ENCODE measurements at places on chromosomes 12 and 14.

DNA sequence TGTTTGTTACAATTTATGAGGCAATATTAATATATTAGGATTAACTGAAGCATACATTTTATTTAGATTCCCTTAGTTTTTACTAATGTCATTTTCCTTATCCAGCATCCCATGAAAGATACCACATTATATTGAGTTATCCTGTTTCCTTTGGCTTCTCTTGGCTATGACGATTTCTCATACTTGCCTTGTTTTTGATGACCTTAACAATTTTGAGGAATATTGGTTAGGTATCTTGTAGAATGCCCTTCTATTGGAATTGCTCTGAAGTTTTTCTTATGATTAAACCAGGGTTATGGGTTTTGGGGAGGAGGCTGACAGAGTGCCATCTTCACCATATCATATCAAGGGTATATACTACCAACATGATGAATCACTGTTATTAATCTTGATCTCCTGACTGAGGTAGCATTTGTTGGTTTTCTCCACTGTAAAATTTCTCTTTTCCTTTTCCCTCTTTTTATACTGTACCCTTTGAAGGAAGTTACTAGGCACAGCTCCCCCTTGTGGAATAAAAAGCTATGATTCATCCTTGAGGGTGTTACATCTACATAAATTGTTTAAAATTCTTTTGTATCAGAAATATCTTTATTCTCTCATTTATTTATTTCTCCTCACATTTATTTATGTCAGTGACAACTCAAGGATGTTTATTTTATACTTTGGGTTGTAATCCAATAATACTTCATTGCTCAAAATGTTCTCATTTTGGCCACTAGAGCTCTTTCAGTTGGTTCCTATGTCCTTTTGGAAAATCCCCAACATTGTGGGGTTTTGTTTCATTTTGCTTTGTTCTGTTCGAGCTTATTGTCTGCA is 239.0 kb downstream of the SLC16A7 start:
- no peak for DNase-seq

GRCh38 chr14:103699901-103700752 is 15.1 kb downstream of the XRCC3 start:
- DNase-seq, result no peak

- no peak for DNase-seq
Observed at GRCh38 chr12:93011100-93011499, 82.0 kb upstream of the EEA1 start.

DNA sequence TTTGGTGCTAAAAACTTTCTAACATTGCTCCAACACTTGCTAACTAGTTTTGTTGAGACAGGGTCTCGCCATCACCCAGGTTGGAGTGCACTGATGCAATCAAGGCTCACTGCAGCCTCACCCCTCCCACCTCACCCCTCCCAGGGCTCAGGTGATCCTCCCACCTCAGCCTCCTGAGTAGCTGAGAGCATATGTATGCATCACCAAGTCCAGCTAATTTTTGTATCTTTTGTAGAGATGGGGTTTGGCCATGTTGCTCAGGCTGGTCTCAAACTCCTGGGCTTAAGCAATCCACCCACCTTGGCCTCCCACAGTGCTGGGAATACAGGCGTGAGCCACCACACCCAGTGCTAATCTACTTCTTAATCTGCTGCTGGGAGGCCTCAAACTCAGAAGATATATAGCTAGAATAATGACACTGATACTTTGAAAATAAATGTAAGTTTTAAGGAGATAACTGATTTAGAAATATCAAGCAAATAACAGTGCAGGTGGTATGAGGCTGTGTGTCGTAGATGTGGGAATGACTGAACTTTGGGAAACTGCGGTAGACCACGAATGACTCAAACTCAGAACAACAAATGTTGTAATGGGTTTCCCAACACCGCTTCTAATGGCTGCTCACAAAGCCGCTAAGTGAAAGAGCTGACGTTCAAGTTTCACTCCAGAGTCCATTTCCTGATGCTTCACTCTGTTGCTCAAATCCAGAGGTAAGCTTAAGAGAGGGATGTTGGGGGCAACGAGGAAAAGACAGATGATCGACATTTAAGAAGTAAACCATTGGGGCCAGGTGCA is 10.0 kb downstream of the TMCC3 start:
- DNase-seq, result no peak

GRCh38 chr12:132719141-132719953 is 8.7 kb downstream of the PGAM5 start:
- DNase-seq, result no peak

DNA sequence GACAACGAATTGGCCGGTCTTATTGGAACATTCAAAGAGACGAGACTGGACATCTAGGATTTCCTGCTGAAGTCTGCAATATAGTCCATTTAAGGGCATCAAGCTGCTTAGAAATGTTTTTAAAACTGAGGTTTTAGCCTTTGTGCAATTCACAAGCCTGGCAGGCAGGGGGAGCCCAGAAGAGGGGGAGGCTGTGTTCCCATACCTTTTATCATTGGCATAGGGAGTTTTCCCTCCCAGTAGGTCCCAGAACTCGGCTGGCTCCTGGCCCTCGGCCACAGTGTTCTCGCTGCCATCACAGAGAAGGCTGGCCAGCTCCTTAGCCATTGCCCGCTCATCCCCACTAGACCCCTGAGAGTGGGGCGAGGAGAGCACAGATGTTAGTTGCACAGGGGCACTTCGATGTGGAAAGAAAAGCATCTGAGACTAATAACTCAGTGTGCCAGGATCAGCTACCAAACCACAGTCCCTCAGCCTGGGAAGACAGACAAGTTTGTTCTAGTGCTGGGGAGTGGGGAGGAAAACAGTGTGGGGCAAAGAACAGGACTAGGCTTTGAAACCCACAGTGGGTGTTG is 15.1 kb downstream of the AVIL start:
- DNase-seq, result no peak
